ENCODE measurements at places on chromosomes 5 and 9.

- DNase-seq: no peak
These were observed 350.2 kb upstream of the PDE4D start for GRCh38 chr5:60243713-60244112.

GRCh38 chr9:33065157-33066076, 11.1 kb downstream of the SMU1 start:
- no peak for DNase-seq

- no peak for DNase-seq
These were observed 46.3 kb upstream of the JMY start for GRCh38 chr5:79189439-79190234.

DNA sequence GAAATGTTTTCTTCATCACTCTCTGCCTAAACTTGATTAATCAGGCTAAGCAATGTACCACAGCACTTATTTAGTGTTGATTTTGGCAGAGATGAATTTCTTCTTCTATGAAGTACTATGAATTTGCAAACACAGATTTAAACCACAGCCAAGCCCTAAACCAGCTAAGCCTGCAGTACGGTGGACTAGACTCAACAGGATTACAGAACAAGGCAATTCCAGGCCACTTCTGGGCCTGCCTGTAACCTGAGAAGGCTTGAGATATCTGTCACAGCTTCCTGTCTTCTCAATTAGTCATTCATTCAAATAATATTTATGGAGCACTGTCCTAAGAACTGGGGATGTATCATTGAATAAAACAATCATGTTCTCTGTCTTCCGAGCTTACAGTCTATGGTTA, 32.4 kb upstream of the CAST start:
- no peak for DNase-seq

DNA sequence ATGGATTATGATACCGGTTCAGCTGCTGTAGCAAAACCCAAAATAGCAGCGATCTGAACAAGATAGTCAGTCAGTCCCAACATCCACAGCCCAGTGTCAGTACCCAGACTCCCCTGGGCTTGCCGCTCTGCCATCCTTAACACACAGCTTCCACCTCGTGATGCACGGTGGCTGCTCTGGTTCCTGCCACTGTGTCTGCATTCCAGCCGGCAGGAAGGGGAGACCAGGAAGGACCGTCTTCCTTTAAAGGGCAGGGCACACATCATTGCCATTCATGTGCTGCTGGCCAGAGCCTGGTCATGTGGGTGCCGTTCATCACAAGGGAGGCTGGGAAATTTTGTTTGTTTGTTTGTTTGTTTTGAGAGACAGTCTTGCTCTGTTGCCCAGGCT, 131.0 kb upstream of the IER5L start:
- DNase-seq: no peak

All from activated T-cell treated with anti-CD3 and anti-CD28 coated beads, Interleukin-2, amount 50 U/mL, for 1 hour (primary cell).